Right lobe of liver (tissue), 6 donors: ENCODE measurements at places on chromosomes 12 and 14. TPM values are rescaled to one million over a fixed set of nuclear protein-coding genes. Genes with fewer than 3 reads are reported as not detected.

Gene RDH12
- total RNA-seq: 1.2 TPM

Gene SLCO1B1
- 126 TPM for total RNA-seq

Gene CLEC6A
- total RNA-seq: not detected

GRCh38 chr12:28827861-28828260 is 321.2 kb upstream of the FAR2 start:
- DNase-seq: no peak

- no peak for DNase-seq
These were observed 896 bp upstream of the CDKN1B start for GRCh38 chr12:12716151-12716792.

DNA sequence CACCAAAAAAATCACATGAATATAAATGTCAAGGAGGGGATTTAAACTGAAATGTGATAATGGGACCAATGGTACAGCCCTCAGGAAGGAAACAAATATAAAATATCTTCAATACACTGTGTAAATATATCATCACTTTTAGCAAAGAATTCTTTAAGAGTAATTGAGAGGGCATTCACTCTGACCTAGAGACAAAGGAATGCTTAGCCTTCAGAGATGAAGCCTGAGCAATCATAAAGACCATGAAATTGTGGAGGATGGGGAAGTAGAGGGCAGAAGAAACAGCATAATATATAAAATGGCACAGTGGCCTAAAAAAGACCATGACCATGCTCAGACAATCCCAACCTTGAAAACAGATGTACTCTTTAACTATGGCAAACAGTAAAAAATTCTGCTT is 20.4 kb downstream of the YAF2 start:
- no peak for DNase-seq

DNA sequence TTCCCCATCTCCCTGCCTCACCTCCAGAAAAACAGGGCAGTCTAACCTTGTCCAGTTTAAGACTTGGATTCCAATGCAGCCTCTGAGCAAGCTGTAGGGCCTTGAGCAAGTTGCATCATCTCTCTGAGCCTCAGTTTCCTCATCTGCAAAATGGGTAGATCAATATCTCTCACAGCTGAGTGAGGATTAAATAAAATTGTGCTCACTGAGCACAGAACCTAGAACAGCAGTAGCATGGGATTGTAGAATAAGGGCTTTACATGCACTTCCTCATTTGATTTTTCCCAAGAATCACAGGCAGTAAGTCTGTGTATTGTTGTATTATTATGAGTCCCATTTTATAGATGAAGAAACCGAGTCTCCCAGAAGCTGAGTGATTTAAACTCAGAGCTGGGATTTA is 2.0 kb downstream of the DTX1 start:
- DNase-seq: no peak

DNA sequence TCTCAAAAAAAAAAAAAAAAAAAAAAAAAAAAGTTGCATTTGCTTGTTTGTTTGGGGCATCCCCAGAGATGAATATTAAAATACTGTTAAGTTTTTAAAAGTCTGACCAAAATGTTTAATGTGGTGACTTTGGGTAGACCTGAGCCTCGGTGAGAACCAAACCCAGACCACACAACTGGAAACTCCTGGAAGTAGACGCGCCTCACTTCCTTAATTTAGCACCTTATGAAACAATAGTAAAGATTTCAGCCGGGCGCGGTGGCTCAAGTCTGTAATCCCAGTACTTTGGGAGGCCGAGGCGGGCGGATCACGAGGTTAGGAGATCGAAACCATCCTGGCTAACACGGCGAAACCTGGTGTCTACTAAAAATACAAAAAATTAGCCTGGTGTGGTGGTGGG is 9.3 kb downstream of the NFKBIA start:
- no peak for DNase-seq

DNA sequence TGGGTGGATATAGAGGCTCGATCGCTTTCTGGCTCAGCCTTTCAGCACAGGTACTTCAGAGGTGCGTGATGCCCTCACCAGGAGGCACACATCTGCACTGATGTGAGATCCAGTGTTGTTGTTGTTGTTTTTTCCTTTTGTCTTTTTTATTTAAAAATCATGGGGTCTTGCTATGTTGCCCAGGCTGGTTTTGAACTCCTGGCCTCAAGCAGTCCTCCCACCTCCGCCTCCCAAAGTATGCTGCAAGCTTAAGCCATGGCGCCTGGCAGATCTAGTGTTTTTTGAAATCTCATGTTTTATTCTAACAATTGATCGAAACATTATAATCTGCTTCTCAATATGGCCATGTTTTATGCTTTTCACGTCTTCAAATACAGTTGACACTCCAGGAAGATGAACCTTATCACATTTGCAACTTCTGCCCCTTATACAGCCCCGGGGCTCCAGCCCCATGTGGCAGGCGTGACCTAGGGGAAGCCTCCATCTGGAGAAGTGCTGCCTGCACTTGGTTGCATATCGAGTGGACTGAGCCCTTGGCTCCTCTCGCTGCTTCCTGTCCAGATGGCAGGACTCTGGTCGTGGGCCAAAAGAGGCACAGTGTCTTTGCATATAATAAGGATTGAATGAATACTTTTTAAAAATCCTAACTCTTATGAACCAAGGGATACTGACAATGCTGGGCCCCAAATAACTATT is 71.7 kb downstream of the TRAF3 start:
- DNase-seq: peak; percentile 31

DNA sequence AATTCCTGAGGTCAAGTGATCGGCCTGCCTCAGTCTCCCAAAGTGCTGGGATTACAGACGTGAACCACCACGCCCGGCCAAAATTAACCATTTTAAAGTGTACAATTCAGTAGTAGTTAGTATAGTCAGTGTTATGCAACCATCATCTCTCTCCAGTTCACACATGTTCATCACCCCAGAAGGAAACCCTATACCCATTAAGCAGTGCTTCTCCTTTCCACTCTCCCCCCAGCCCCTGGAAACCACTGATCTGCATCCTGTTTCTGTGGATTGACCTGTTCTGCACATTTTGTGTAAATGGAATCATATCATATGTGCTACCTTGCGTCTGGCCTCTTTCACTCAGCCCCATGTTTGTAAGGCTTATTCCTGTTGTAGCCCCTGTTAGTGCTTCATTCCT is 52.2 kb downstream of the PHETA1 start:
- DNase-seq: no peak

DNA sequence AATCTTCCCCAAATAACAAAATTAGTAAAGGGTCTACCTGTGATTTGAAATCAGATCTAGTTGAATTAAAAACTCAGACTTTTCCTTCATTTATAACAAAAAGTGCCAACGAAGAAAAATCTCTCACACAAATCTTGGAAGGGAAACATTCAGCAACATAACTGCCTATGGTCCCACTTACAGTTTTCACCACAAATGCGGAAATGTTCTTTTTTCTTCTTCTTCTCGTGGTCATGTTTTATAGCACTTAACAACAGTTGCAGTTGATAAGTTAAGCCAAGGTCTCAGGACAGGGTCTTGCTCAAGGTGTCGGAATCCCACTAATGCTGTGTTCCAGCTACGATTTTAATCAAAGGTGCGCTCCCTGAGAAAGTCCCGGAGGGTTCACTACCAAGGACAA is 10.1 kb downstream of the RNASE6 start:
- no peak for DNase-seq

DNA sequence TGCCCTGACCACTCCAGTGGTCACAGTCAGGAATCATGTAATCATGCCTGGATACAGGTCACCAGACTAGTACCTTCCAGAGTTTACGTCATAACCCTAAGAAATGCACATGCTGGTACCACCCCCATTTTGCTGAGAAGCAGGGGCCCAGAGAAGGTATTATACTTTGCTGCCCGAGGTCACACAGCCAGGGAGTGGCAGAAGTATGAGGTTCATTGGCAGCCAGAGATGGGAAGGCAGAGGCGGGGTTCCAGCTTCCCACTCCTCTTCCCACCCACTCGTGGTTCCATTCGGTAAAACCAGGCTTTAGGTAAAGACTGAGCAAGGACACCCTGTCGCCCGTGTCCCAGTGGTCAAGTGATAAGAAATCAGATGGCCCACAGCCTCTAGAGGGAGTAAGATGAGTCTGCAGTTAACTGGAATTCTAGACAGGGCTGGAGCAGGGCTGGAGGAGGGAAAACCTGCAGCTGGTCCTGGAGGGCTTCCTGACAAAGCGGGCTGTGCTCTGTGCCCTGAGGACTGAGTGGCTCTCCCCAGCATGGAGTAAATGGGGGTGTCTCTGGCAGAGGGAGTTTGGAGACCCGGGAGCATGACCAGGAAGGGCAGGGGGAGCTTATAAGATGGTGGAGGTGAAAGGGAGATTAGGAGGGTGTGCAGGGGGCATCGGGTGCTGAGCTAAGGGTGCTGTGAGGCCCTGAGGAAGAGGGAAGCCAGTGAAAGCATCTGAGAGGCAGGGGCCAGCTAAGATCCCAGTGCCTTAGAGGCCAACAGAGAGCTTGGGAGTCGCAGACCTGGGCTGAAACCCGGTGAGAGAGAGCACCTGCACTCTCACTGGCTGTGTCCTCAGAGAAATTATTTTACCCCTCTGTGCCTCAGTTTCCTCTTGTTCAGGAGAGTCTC is 5.7 kb downstream of the FAM222A start:
- DNase-seq: no peak
